ENCODE measurements at places on chromosomes 3 and 15. TPM values are rescaled to one million over a fixed set of nuclear protein-coding genes. Genes with fewer than 3 reads are reported as not detected.

The BFSP2 gene
- 299 TPM for total RNA-seq

The PPP1R14D gene
- not detected for total RNA-seq

The TRH gene
- total RNA-seq, result 14.0 TPM

The CHCHD6 gene
- total RNA-seq, result 29.2 TPM

The CNTN4 gene
- total RNA-seq, result 98.5 TPM
